ENCODE measurements at places on chromosomes 7 and 10.

DNA sequence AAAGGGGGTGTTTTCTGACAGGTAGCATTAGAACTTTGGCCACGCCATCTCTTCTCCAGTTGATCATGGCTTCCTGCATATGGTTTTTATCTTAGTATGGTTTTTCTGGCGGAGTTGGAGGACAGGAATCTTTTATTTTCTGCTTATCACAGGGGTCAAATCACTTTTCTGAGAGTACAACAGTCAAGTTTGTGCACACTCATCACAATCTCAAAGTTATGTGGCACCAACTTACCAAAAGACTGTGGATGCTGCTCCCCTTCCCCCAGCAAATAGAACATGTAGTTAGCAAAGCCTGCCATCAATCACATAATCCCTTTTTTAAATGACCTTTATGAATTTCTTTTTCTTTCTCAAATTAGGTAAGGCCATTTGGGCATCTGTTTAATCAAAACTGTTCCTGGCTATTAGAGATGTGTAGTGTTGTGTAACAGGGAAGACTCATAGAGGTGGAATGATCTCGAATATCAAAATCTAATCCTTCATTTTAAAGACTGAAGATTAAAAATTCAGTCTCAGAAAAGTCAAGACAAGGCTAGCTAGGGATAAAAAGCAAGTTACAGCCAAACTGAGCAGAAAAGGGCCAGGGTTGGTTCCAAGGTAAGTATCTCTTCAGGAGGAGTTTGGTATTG, 3.8 kb upstream of the CH25H start:
- no peak for DNase-seq

DNA sequence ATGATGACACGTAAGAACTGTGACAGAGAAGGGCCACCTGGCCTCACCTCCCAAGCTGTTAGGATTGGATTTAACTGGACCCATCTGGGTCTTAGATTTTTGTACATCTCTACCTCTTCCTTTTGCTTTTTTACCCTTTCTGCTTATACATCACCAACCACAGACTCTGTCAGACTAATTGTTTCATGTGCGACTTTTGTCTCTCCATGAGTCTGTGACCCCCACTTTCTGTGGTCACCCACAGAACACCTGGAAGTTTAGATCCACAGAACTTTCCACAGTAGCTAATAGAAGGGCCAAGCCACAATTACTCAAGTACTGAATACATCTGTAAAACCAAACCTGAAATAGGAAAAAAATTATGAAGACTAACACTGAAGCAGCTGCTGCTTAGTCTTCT, 23.1 kb downstream of the SEC31B start:
- DNase-seq: no peak

DNA sequence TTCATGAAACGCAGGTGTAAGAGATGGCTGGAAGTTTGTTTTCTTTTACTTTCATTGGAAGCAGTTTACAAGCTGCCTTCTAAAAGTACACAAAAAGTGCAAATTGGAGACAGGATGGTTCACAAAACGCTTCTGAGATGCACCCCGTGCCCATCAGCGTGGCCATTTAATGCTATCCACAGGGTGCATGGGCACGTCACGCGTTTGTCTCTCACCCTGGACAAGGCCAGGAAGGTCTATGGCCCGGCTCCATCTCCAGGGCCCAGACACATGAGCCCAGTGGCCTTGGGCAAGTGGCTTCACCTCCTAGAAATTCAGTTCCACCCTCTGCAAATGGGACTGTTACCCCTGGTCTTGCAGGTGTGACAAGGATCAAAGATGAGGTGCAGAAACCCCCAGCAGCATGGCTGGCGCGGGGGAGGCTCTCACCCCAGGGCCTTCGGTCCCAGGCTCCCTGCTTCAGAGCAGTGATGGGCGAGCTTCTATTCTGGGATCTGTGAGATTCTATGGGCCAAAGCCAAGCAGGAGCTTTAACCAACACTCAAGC, 60.8 kb upstream of the EBF3 start:
- no peak for DNase-seq

- no peak for DNase-seq
Measured at GRCh38 chr10:86347856-86348255, 18.7 kb downstream of the GRID1 start.

GRCh38 chr10:110373059-110373458, 68.3 kb upstream of the SMNDC1 start:
- DNase-seq: no peak

GRCh38 chr7:91609525-91609924, 271.0 kb downstream of the MTERF1 start:
- DNase-seq: no peak

DNA sequence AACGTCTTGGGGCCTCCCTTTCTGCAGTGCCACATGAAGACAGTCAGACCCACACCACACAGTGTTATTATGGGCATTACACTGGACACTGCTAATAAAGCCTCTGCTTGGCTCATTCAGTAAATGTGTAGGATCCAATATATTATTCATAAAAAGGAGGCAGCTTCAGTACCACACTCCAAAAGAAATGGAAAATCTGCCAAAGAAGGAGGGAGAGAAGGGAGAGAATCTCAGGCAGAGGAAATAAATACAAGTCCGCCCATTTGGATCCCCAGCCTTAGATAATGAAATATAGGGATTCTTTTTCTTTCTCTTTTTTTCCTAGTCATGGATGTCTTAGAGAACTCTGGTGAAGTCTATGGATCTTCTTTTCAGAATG, 162.2 kb downstream of the ELMO1 start:
- no peak for DNase-seq

- no peak for DNase-seq
Measured at GRCh38 chr10:25226775-25227682, 52.2 kb downstream of the GPR158 start.

DNA sequence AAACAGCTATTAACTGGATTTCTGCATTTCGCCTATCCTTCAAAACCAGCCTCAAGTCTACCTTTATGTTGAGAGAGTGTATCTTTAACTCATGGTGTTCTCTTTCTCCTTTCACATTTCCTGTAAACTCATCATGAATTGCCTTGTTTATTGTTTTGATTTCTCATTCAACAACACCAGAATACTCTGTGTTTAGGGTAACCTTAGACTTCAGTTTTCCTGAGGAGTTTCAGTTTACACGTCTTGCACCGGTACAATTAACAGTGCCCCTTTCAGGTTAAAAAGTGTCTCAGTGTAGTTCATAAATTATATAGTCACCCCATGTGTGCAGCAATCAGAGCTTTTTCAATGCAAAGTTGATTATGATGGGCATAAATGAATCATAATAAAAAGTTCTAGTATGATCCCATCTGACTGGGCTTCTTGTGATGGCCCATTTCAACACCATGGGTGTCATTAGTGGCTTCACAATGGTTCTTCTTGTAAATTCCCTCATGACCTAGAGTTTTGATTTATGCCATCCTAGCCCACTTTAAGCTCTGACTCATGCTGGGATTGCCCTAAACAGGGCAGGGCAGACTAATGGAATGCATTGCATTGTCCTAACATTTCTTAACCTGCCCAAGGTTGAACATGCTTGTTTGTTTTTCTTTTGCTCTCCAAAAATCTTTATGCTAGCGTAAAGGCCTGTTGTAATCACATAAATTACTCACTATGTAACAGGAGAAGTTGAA, 22.0 kb downstream of the ITGB8 start:
- DNase-seq: no peak

- peak; percentile 35 for DNase-seq
Measured at GRCh38 chr7:47610506-47611044, 28.7 kb upstream of the TNS3 start.

DNA sequence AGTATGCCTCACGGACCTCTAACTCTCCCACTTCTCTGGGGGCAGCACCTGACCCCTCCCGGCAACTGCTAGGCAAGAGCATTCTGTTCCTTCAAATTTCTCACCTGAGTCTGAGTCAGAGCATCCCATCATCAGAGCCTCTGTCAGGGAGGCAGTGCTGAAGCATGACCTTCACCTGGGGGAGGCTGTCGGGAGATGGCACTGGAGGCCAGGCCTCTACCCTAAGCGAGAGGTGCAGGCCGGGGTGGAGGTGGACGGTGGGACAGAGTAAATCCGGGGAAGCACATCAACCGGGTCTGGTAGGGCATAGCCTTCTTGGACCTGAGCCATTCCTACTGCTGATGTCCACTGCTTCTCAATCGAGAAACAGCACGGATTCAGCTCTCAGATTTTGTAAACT, 90.4 kb downstream of the SPAG6 start:
- no peak for DNase-seq

GRCh38 chr7:18020138-18020715, 7.4 kb downstream of the PRPS1L1 start:
- no peak for DNase-seq

- no peak for DNase-seq
Measured at GRCh38 chr10:37634351-37634880, 223.0 kb downstream of the ZNF248 start.

DNA sequence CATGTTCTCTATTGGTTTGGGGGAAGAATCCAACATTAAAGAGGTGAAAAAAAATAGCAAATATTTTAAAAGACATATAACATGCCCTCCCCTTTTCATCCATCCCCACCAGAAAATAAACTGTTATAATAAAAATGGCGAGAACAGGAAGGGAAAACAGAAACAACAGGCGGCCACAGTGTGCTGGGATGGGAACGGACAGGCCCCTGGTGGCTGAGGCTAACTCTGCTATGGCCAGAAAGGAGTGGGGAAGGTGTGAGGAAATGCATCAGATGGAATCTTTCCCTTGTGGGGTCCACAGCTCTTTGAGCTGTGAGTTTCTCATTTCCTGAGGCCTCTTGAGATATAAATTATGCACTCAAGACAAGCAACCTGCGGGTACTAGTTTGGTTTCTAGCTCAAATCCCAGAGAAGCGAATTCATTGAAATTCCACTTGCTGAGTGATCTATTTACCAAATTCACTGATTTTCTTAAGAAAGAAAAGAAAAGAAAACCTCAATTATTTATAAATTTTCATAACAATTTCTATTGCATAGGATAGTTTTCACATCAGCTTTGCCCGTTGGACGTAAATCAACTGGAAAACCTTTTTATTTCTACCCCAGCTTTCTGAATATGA, 139.5 kb downstream of the BMPER start:
- no peak for DNase-seq

DNA sequence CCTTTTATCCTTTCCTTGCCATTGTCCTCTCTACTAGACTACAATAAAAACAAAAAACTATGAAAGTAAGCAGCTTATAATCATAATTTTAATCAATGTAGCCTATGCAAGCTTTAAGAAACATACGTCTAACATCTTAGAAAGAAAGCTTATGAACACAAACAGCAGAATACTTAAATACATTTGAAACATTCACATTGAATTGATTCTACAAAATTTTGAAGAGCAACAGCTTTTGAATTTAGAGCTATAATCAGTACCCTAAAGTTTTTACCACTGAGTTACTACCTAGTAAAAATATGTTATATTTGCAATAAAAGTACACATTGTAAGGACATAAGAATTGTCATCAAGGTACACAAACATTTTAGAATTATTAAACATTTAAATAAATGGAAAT, 7.2 kb downstream of the MEOX2 start:
- no peak for DNase-seq

- DNase-seq: no peak
Measured at GRCh38 chr7:6489612-6490011, 41.9 kb upstream of the DAGLB start.

DNA sequence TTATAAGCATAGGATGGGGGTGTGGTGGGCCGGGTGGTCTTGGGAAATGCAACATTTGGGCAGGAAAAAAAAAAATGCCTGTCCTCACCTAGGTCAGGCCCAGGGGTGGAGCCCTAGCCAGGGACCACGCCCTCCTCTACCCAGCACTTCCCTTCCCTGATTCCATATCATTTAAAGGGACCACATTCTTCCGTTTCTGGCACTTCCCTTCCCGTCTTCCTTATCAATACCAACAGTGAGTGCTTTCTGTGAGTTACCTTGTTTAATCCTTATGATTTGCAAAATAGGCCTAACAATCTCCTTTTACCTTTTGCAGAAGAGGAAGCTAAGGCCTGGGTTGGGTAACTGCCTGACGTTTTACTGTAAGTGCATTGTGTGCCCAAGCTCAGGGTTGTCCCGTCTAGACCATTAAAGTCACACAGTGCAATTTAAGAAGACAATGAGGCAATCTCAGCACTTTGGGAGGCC, 16.7 kb upstream of the C10orf95 start:
- DNase-seq: no peak

GRCh38 chr7:157299613-157300368, 37.0 kb upstream of the DNAJB6 start:
- DNase-seq: no peak

DNA sequence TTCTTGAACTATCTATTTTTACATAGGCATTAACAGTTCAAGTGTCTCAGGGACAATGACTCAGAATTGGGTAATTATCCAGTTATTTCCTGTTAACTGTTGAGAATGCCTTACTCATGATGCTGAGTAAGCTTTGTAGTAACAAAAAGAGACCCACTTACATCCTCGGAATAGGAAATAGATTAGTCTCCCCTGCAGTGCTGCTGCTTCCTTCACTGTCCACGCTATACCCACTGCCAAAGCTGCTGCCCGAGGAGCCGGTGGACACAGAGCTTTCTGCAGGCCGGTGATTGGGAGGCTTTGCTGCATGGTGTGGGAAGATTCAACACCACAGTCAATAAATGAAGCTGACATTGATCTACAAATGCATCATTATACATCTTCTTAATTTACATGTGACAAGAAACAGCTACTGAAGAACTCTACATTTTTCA, 357.1 kb downstream of the PCLO start:
- no peak for DNase-seq

Measured in femur (tissue), 1 donor.